ENCODE measurements at places on chromosomes 7 and 10.

- H3K27me3 ChIP-seq, result no peaks in the 10 kb centered on the region
- no peak overlapping the region for H3K27ac ChIP-seq
- H3K36me3 ChIP-seq, result no peaks in the 10 kb centered on the region
- DNase-seq, result no peak
These were observed 234.7 kb upstream of the CACNA2D1 start for GRCh38 chr7:82678259-82678658.

- H3K27ac ChIP-seq, result no peak overlapping the region
- no peak overlapping the region for H3K4me3 ChIP-seq
- H3K36me3 ChIP-seq, result no peaks in the 10 kb centered on the region
- no peaks in the 10 kb centered on the region for H3K4me1 ChIP-seq
These were observed 56.0 kb downstream of the LGI1 start for GRCh38 chr10:93813507-93814465.

DNA sequence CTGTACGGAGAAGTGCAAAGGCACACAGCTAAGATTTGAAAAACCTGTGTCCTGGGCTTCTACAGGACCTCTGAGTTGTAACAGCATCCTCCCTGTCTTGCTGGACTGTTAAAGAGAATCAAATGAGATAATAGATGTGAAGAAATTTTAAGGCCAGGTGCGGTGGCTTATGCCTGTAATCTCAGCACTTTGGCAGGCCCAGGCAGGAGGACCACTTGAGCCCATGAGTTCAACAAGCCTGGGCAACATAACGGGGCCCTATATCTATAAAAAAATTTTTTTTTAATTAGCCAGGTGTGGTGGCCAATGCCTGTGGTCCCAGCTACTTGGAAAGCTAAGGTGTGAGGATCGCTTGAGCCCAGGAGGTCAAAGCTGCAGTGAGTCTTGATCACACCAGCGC is 2.9 kb upstream of the ARHGAP21 start:
- H3K4me1 ChIP-seq, result no peaks in the 10 kb centered on the region
- H3K27ac ChIP-seq, result no peak overlapping the region
- no peak for DNase-seq
- peaks cover 2% of the 10 kb centered on the region for H3K36me3 ChIP-seq

DNA sequence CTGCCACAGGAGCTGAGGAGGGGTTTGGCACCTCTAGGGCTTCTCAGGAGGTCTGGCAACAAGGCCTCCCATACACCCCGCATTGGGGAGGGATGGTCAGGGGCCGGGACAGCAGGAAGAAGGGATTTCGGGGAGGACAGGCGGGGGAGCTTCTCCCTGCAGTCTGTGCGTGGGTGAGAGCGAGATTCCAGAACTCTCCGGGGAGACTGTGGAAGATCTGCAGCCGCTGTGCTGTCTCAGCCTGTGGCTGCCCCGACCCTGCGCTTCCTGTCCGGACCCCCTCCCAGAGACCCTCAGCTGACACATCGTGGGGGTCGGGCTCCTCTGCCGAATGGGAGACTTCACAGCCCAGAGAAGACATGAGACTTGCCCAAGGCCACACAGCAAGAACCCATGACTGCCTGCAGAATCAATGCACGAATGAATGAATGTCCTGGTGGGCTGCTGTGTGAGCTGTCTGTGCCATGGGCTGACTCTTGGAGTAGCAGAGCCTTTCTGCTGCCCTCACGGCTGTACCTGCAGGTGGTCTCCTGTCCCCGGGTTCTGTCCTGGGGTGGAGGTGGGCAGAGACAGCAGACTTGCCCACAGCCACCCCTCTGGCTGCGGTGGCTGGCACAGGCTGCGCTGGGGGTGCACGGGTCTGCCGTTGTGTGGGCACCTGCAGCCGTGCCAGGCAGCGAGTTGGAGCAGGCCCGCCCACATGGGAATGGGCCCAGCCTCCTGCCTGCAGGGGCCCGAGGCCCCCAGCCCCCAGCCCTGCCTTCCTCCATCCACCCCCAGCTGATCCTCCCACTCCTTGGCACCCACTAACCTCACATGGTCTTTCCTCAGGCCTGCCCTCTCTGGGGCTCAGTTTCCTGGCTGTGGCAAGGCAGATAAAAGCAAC is 16.3 kb upstream of the LFNG start:
- DNase-seq, result no peak
- H3K4me3 ChIP-seq, result no peak overlapping the region
- H3K4me1 ChIP-seq, result peaks cover 3% of the 10 kb centered on the region
- H3K36me3 ChIP-seq, result no peaks in the 10 kb centered on the region

DNA sequence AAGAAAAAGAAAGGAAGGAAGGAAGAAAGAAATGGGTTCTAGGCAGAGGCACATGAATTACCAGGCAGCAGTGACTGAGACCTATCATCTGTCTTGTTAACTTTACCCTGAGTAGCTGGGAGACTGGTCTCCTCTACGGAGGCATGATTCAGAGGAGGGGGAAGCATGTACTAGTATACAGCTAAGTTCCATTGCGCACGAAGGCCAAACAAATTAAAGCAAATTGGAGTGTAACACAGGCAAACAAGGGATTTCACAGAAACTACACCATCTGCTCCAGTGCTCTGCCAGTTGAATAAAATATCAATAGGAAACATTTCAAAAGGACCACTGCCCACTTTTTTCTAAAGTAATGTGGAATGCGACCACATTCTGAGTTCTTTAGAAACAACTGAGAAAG is 65.9 kb upstream of the RSU1 start:
- H3K36me3 ChIP-seq, result no peaks in the 10 kb centered on the region
- no peak overlapping the region for H3K4me3 ChIP-seq
- no peaks in the 10 kb centered on the region for H3K27me3 ChIP-seq
- H3K27ac ChIP-seq, result no peak overlapping the region
- no peak for DNase-seq

DNA sequence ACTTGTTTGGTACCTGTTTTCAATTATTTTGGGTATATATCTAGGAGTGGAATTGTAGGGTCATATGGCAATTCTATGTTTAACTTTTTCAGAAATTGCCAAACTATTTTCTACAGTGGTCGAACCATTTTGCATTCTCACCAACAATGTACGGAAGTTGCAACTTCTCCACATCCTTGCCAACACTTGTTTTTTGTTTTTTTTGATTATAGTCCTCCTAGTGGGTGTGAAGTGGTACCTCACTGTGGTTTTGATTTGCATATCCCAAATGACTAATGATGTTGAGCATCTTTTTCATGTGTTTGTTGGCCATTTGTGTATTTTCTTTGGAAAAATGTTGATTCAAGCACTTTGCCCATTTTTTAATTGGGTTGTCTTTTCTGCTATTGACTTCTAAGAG is 122.1 kb downstream of the RPS24 start:
- H3K4me3 ChIP-seq, result no peak overlapping the region
- no peaks in the 10 kb centered on the region for H3K36me3 ChIP-seq
- no peak for DNase-seq
- peaks cover 2% of the 10 kb centered on the region for H3K27me3 ChIP-seq
- H3K4me1 ChIP-seq, result no peaks in the 10 kb centered on the region

DNA sequence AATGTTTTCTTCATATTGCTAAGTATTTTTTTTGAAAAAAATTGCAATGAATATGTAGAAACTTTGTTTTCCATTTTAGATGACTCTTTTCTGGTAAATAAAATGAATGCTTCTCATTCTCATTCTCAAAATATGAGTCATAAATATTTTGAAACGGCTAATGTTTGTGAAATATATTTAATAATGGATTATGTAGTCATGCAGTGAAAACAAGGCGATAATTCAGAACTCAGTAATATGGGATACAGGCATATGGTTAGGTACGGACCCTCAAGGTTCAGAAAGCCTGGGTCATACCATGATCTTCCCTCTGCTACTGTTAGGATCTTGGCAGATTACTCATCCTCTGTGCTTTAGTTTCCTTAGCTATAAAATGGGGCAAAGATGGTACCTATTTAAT is 46.2 kb upstream of the SLC39A12 start:
- no peaks in the 10 kb centered on the region for H3K27me3 ChIP-seq
- no peak overlapping the region for H3K27ac ChIP-seq
- peaks cover 3% of the 10 kb centered on the region for H3K4me1 ChIP-seq
- H3K36me3 ChIP-seq, result no peaks in the 10 kb centered on the region
- DNase-seq, result peak; percentile 50

- no peak overlapping the region for H3K4me3 ChIP-seq
- H3K36me3 ChIP-seq, result no peaks in the 10 kb centered on the region
- peaks cover 6% of the 10 kb centered on the region for H3K4me1 ChIP-seq
- peak; percentile 50 for DNase-seq
- peaks cover 6% of the 10 kb centered on the region for H3K27me3 ChIP-seq
These were observed 86.6 kb upstream of the MACROH2A2 start for GRCh38 chr10:69965919-69966662.

DNA sequence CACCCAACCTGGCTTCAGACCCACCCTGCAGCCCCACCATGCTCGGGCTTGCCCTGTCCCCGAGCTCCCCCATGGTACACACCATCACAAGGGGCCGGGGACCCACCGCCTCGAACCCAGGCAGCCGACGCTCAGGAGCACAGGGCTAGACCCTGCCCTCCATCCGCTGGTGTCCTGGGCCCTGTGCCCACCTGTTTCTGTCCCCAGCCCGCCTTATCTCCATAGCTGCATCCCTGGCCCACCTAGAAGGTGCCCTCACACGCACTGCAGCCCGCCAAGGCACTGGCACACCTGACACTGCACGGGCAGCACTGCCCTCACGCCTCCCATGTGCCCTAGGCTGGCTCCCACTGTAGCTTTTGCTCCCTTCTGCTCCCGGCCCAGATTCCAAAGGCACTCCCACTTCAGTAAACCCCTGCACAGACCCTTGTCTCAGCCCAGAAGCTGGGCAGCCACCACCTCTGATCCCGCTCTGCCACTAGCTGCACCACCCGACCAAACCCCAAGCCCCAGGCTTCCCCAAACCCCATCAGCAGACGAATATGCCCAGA is 17.1 kb downstream of the YKT6 start:
- H3K4me1 ChIP-seq, result no peaks in the 10 kb centered on the region
- H3K27ac ChIP-seq, result no peak overlapping the region
- H3K27me3 ChIP-seq, result no peaks in the 10 kb centered on the region
- no peak for DNase-seq
- no peaks in the 10 kb centered on the region for H3K36me3 ChIP-seq

GRCh38 chr10:102602272-102603045 is 41.8 kb upstream of the TRIM8 start:
- no peak overlapping the region for H3K4me3 ChIP-seq
- no peak for DNase-seq
- H3K4me1 ChIP-seq, result peaks cover 16% of the 10 kb centered on the region
- H3K27me3 ChIP-seq, result no peaks in the 10 kb centered on the region
- peaks cover 6% of the 10 kb centered on the region for H3K36me3 ChIP-seq

- H3K4me3 ChIP-seq, result no peak overlapping the region
- no peaks in the 10 kb centered on the region for H3K27me3 ChIP-seq
- no peak for DNase-seq
These were observed 48.1 kb downstream of the JAKMIP3 start for GRCh38 chr10:132113766-132114365.
